Retinal pigment epithelial cell (primary cell): ENCODE measurements at places on chromosomes 1 and 21.

GRCh38 chr1:30418939-30419720, 304.3 kb downstream of the MATN1 start:
- DNase-seq = no peak

DNA sequence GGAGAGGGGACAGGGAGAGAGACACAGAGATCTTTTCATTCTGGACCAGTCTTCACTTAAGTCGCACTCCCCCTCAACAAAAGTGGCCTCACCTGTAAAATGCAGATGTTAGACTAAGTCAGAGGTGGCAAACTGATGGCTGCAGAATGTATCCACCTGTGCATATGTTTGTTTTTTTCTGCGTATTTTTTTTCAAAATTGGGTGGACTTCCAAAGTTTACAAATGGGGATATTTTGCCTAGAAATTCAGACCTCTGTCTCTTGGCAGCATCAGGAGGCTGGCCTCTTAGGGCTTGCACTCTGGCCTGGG, 525.0 kb downstream of the MATN1 start:
- no peak for DNase-seq

- DNase-seq = no peak
These were observed 47.1 kb downstream of the CTH start for GRCh38 chr1:70458131-70458530.

- DNase-seq = no peak
These were observed 17.3 kb downstream of the MAP10 start for GRCh38 chr1:232822530-232822929.

DNA sequence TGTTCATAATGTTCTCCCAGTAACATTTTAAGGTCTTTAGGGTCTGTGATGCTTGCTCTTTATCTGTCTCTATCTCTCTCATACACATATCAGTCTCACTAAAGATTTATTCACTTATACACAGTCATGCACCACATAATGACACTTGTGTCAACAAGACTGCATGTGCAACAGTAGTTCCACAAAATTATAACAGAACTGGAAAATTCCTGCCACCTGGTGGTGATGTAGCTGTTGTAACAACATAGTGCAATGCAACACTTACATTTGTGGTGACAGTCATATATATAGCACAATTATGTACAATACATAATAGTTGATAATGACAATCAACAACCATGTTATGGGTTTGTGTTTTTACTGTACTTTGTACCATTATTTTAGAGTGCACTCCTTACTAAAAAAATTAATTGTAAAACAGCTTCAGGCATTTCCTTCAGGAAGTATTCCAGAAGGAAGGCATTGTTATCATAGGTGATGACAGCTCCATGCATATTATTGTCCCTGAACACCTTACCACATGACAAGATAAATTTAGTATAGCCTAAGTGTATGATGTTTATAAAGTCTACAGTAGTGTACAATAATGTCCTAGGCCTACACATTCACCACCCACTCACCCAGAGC, 8.1 kb downstream of the TDRD5 start:
- no peak for DNase-seq

DNA sequence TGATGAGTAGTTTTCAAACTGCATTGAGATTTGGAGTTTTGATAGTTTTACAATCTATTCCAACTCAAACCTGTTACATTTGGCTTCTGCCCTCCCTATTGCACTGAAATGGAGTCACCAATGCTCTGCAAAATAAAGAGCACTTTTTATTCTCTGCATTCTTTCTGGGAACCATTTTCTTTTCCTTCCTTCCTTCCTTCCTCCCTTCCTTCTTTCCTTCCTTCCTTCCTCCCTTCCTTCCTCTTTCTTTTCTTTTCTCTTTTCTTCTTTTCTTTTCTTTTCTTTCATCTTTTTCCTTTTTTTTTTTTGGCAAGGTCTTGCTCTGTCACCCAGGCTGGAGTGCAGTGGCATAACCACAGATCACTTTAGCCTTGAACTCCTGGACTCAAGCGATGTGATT, 114.2 kb downstream of the TBX19 start:
- no peak for DNase-seq

- no peak for DNase-seq
These were observed 222.6 kb upstream of the KIAA0040 start for GRCh38 chr1:175415129-175415712.

DNA sequence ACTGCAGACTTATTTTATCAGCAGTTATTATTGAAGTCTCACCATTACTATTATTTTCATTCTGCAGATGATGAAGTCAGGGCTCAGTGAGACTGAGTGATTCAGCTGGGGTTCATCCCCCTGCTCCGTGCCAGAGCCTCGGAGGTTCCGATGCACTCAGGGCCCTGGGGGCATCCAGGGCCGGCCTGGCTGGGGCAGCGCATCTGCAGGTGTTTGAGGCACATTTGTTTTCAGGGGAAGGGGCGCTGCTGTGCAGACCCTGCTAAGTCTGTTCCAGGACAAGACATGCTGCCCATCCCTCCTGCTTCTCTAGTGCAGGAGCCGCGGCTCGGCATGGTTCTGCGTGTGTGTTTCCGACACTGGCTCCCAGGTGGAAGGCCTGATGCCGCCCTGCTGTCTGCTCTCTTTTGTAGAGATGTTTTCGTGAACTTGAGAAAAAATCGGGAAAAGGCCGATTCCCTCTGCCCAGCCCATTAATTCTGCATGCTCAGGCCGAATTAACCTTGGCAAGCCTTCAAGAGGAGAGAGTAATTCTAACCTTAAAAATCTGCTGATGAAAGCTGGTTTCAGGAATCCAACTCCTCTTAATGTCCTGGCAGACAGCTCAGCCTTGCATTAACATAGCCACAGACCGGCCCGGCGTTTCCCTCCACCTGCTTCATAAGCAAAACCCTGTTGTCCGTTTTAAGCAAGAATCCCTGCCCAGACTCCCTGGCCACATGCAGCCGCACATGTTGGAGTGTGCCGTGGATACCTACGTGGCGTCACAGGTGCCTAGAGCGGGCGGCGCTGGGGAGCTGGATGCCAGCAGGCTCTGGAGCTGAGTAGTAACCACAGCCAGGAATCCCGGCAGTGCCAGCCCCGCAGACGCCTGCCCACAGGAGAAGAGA, 316.0 kb upstream of the VAMP3 start:
- DNase-seq = peak; percentile 69

DNA sequence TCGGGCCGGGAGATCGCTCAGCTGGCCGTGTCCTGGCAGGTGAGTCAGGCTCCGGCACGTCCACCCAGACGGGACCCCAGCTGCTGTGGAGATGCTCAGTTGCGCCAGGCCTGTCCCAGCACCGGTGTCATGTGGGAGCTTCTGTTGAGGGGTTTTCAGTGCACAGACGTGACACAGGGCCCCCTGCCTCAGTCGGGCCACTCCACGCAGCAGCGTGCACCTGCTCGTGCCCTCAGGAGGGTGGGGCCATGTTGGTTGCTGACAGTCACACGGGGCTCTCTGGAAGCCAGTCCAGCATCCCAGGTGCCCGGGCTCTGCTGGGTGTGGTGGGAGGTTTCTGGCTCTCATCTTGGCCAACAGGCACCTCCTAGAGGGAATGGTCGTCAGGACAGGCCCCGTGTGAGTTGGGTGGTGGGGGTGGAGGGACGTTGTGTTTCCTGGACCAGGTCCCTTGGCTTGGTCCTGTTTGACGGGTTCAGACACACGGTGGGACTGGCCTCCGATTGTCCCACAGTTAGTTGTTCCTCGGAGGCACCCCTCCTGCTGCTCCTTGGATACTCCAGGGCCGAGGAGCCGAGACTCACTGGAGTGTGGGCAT, 19.2 kb downstream of the ATAD3B start:
- no peak for DNase-seq

DNA sequence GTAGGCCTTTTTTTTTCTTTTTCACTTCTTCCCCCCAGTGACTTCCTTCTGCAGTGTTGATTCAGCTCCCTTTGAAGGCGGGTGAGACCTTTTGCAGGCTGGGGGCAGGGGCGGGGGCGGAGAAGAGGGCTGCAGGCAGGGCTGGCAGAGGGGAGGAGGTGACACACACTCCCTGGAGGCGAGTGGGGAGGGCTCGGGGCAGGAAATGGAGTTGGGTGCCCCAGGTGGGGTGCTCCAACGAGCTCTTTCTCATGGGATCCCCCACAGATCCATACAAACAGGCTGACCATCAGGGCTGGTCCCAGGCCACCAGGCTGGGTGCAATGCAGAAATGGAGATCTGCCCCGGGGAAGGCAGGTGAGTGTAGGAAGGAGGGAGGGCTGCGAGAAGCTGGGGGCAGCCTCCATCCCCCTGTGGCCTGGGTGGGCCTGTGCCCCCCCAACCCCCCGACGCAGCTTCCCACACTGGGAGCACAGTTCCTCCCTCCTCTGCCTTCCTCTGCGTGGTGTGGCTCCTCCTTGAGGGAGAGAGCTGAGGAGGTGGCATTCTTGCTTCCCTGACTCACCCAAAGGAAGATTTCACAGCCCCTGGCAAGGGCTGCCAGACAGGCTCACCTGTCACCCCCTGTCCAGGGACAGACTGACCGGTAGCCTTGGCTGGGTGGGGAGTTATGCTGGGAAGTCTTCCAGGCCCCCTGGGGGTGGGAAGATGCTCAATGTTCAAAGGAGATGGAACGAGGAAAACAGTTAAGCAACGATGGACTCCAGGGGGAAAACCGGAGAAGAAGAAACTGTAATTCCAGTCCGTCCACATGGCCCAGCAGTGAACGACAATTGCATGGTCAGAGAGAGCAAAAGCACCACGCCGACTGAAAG, 7.1 kb upstream of the ITGB2 start:
- DNase-seq = no peak
